ENCODE measurements at places on chromosomes 1 and 21.

- DNase-seq = no peak
These were observed 104.5 kb upstream of the AJAP1 start for GRCh38 chr1:4549930-4550329.

DNA sequence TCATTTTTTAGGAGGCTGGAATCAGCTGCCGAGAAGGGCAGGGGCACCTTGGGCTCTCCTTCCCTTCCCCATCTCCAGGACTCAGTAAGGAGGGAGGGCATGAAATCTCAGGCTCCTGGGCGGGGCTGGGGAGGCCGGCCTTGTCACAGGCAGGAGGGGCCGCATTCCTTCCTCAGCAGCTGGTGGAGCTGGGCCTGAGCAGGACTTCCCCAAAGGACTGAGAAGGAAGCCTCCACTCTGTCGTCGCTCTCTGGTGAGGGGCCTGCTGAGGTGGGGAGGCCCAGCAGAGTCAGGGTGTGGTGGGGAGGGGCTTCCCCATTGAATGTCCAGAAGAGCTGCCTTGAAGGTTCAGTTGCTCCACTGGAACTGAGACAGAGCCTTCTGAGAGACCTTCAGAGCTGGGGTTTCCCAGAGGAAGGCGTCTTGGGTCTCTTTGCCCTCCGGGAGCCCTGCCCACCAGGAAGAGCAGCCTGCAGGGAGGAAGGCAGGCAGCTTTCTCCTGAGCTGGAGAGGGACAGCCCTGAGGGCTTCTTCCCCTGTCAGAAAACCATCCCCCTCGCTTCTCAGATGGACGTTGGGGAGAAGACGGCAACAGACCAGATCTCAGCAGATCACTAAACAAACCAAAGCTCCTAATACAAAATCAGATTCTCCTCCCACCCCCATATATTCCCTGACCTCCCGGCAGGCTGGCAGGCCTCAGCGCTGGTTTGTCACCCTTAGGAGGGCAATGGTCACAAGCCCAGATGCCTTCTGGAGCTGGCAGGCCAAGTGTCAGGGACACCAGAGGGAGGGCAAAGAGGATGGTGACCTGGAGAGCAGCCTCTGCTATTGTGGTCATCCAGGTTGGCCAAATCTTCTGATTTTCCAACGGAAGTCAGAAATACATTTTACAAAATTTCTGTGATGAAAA, 10.7 kb downstream of the KCNA10 start:
- DNase-seq = no peak

DNA sequence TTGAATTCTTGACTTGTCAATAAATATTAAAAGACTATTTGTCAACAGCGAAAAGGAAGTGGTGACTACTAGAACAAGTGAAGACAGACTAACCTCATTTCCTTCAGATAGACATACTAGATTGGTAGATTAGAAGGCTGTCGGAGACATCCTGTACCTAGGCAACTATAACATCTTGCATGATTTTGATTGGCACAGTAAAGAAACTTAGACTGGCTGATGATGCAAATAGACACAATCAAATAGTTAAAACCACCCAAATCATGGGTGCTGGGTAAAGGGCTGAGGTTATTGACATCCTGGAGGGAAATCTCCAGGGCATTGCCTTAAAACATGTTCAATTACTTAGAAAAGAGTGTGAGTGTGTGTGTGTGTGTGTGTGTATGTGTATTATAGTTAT, 85.9 kb upstream of the EDEM3 start:
- no peak for DNase-seq

GRCh38 chr1:37038227-37039093, 4.1 kb upstream of the GRIK3 start:
- DNase-seq = no peak

GRCh38 chr1:167627615-167627864, 2.5 kb upstream of the RCSD1 start:
- DNase-seq = no peak

DNA sequence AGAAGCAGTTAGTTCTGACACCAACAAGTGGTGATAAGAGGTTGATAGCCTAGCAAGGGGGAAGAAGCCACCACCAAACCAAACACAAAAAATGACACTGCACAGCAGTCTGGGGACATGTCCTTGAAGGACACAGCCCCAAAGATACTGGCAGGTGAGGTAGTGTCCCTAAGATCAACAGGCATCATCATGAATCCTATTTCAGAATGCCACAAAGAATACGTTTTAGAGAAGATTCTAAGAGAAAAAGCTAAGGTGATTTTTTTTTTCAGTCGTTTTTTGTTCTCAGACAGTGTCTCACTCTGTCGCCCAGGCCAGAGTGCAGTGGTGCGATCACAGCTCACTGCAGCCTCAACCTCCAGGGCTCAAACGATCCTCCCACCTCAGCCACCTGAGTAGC, 19.6 kb downstream of the MTHFR start:
- no peak for DNase-seq

- DNase-seq = peak; percentile 99
These were observed at the start of gene FAM76A for GRCh38 chr1:27725374-27726172. Gene FAM76A, plus strand, starts transcription at chr1:27725961. Its CDS starts 120 bp downstream, at chr1:27726081.

GRCh38 chr1:42938645-42939615, 19.7 kb downstream of the SLC2A1 start:
- DNase-seq = no peak

GRCh38 chr1:91872000-91872399, 14.0 kb downstream of the TGFBR3 start:
- DNase-seq = no peak

DNA sequence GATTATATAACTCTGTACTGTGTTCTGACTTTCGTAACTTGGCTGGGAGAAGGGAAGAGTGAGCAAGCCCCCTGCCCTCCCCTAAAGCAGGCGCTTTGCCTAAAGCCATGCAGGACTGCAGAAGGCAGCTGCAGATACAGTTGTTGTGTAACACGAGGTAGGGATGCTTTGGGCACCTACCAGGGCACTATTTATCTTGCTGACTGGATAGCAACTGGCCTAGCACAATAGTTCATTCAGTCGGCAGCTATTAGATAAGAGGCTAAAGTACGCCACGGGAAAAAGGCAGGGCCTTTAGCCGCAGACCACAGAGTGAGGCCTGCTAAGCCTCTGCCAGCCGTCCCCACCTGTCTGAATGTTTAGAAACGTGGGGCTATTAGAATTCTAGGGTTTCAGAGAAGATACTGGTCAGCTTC, 80.9 kb downstream of the TTC3 start:
- no peak for DNase-seq

GRCh38 chr1:58011978-58012377, 534.5 kb downstream of the OMA1 start:
- no peak for DNase-seq

GRCh38 chr1:30572192-30572591, 151.2 kb downstream of the MATN1 start:
- no peak for DNase-seq

DNA sequence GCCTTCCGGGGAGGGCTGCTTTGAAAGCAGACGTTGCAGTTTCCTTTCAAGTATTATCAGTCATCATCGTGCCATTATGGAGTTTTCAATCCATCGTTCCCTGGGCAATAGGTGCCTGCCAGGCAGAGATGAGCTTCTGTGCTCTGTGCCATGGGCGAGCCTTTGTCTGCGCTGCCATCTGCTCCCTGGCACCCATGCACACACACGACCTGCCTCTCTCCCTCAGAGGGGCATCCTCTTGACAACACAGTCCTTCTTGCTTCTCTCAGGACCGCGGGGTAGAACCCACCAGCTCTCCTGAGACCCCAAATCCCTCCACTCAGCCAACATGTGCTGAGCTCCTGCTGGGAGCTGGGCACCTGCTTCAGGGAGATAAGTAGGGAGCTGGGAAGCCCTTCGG, 149.3 kb downstream of the HMGB4 start:
- no peak for DNase-seq

DNA sequence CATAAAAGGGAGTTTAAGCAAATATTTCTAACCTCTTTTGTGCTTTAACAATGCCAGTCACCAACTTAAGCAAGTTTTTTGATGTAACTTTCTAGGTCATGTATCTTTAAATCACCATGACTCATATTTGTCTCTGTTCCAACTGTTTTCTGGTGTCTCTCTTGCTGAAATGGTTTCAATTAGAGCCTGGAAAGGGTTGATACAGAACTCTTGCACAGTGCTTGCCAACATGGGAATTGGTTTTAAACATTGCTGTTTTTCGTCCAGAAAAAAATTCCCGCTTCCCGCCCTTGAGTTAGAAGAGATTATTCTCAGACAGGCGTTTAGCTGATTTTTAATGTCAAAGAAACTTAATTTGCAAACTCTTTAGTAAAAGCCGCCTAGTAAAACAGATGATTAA, 46.4 kb upstream of the SLC22A15 start:
- DNase-seq = no peak

- DNase-seq = no peak
These were observed 16.5 kb upstream of the EDN2 start for GRCh38 chr1:41500781-41501518.

DNA sequence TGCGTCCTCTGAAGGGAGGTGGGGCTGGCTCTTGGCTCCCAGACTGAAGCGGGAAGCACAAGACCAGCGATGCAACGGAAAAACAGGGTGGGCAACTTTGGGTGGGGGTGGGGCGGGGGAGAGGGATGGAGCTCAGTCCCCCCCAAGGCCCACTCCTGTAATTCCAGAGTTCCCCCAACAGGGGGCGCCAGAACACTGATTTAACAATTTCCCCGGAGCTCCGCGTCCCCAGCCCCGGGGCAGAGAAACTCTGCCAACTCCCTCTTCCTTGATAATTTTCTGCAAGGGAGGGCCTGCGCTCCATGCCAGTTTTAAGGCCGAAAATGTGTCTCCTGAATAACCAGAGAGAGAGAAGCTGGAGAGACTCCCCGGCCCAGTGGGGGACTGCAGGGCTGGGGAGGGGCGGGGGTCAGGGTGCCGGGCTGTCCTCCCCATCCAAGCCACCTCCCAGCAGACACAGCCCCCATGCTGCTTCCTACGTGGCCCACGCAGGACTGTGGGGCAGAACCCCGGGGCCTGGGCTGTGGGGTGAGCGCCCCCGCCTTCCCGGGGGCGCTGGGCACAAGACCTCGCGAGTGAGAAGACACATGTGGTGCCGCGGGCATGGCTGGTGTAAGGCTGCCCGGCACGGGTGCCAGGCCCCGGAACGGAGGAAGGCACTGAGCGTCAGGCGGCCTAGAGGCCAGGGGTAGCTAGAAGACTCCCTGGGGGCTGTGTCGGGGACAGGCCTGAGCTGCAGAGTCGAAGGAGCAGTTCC, 51.4 kb downstream of the KIF21B start:
- DNase-seq = peak; percentile 67

DNA sequence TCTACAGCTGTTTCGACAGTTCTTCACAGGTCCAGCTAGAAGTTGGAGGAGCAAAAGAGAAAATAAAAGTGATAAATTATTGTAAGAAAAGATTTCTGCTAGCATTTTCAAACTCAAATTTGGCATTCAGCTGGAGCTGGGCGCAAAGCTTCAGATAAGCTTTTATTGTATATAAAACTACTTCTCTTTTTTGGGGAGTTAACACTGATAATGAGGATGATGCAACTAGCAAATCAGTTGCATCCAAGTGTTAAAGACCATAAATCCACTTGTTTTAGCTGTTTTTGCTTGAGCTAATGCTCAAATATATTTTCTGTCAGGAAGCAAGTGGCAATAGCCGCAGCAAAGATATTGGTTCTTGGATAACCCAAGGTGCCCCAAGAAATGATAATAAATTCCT, 127.1 kb upstream of the PKN2 start:
- no peak for DNase-seq

GRCh38 chr1:165235777-165236291, 120.7 kb downstream of the LMX1A start:
- DNase-seq = no peak

DNA sequence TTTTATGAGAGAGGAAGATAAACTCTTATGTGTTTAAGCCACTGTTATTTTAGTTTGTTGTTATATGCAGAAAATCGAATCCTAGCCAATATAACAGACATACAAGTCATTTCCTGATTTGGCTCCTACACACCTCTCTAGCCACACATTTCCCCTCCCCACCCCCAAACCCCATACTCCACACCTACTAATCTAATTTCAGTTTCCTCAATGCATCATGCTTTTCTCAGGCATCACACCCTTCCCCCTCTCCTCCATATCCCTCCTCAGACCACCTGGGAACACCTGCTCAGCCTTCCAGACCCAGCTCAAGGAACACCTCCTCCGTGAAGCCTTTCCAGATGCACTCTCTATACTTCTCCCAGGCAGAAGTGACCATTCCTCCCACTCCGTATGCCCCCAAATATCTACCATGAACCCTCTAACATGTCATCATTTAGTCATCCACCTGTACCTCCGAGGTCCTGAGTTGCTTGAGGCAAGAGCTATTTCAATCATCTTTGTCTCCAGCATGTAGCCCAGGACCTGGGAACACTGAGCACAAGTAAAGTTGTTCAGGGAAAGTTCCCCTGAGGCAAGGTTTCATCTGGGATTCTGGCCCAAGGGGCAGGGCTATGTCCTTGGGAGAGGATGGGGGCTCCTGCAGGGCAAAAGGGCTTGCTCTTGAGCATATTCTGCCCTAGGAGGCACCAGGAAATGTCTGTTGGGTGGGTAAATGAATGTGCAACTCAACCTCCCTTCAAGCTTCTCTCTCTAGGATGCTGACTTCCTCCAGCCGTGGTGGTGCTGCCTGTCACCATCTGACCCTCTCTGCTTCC, 126.8 kb downstream of the HIVEP3 start:
- no peak for DNase-seq

- DNase-seq = no peak
These were observed 41.7 kb upstream of the DISC1 start for GRCh38 chr1:231584921-231585320.

DNA sequence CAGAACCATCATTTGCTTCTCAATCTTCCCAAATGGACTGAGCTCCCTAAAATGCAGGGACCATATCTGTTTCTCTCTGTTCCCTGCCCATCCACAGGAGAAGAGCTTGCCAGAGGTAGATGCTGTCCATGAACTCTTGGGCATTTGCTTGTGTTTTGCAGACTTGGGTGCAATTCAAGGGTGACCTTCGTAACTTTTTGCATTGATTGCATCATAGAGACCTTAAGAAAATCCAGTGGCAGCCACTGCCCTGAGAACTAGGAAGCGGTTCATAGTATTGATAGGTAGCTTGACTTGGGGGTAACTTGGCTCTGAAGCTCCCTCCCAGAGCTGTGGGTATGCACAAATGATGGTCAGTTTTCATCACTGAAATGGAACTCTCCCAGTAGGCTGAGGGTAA, 34.3 kb upstream of the EDEM3 start:
- no peak for DNase-seq

GRCh38 chr1:182248721-182249120, 142.9 kb downstream of the GLUL start:
- no peak for DNase-seq

- no peak for DNase-seq
These were observed 107.7 kb upstream of the ZNHIT6 start for GRCh38 chr1:85815906-85816305.

- DNase-seq = no peak
These were observed 173.9 kb downstream of the GPATCH2 start for GRCh38 chr1:217457016-217457415.
